Stomach (tissue), 19 donors: ENCODE measurements at places on chromosomes 12 and 14. TPM values are rescaled to one million over a fixed set of nuclear protein-coding genes. Genes with fewer than 3 reads are reported as not detected.

DNA sequence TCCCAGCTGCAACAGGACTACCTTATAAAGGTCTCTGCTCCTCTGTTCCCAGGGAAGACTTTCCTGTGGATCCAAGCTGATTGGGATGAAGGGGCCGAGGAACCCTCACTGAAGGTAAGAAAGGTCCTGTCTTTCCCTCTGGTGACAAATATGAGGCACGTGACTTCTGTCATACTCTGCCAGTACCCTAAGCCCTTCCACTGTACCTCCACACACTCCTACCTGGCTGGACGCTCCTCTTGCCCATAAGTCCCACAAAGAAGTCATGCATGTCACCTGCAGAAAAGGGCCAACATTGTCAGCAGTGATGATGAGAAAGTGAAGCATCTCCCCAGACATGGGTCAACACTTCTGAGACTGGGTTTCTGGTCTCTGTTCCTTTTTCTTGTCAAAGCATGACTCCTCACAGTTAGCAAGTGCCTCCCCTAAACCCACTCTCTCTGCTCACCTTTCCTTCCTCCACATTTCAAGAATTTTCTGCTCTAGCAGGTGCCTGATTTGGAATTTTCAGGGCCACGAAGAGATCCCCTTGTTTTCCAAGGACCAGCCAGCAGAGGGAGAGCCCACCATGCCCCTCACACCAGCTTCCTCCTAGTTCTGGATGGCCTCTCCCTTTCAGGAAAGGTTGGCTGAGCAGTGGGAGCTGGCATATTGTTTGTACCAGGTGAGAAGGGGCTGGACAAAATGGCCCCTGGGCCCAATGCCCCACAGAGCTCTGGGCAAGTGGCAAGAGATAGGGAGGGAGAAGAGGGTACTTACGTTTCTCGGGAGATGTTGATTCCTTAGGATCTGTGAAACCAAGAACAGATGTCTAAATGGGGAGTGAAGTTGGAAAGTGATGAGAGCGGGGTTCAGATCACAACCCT, 3.5 kb downstream of the TAC3 start:
- DNase-seq: no peak

DNA sequence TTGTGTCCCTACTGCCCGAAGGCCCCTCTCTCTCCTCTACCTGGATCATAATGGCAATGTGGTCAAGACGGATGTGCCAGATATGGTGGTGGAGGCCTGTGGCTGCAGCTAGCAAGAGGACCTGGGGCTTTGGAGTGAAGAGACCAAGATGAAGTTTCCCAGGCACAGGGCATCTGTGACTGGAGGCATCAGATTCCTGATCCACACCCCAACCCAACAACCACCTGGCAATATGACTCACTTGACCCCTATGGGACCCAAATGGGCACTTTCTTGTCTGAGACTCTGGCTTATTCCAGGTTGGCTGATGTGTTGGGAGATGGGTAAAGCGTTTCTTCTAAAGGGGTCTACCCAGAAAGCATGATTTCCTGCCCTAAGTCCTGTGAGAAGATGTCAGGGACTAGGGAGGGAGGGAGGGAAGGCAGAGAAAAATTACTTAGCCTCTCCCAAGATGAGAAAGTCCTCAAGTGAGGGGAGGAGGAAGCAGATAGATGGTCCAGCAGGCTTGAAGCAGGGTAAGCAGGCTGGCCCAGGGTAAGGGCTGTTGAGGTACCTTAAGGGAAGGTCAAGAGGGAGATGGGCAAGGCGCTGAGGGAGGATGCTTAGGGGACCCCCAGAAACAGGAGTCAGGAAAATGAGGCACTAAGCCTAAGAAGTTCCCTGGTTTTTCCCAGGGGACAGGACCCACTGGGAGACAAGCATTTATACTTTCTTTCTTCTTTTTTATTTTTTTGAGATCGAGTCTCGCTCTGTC, 1.8 kb downstream of the INHBE start:
- DNase-seq: no peak

DNA sequence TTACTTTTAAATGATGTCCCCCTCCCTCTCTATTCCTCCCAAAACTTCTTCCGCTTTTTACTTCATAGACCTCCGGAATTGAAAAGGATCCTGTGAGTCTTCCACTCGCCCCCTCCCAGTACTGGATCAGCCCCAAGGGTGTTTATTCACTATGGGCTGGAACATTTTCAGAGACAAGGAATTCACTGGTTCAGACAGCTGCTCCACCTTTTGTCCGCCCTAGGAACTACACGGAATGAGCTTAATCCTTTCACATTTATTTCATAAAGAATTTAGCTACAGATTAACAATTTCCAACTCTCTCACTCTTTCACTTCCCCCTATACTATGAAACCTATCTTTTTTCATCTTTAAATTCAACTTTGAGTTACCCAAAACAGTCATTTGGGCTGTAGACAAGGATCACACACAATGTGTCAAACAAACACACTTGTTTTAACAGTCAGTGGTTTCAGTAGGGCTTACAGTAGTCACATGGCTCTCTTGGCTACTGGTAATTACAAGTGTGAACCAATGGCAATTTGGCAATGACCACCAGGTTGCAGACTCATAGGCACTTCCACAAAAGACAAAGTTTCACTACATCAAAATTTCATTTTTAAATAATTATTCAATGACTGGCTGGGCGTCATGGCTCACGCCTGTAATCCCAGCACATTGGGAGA, 20.6 kb downstream of the CNIH1 start:
- no peak for DNase-seq

GRCh38 chr12:94714378-94715114, 64.2 kb upstream of the TMCC3 start:
- no peak for DNase-seq

DNA sequence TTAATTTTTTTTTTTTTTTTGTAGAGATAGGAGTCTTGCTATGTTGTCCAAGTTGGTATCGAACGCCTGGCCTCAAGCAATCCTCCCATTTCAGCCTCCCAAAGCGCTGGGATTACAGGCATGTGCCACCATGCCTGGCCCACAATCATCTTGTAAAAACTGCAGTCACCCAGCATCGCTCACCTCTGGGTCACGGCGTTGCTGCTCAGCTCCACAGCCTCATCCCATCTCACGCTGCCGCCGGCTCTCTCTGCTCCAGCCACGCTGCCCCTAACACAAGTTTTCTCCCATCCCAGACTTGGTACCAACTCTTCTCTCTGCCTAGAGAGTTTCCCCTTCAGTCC, 69.2 kb downstream of the MAP1LC3B2 start:
- DNase-seq: no peak

Gene TC2N
- total RNA-seq: 162 TPM

Gene DHRS4L2
- 37.4 TPM for total RNA-seq

Gene ASCL1
- 0.55 TPM for total RNA-seq

Gene KRT71
- total RNA-seq: not detected

Gene MSRB3
- 10.7 TPM for total RNA-seq
